ENCODE measurements at places on chromosomes 7 and 10.

- no peak for DNase-seq
Observed at GRCh38 chr10:22349755-22350154, 4.5 kb downstream of the SPAG6 start.

GRCh38 chr7:36535866-36536664 lies 146.4 kb downstream of the ANLN start:
- DNase-seq, result no peak

- DNase-seq, result no peak
Observed at GRCh38 chr7:64934478-64934877, 31.4 kb downstream of the ZNF273 start.

GRCh38 chr10:120600871-120601649 lies 144.0 kb downstream of the PLPP4 start:
- no peak for DNase-seq

DNA sequence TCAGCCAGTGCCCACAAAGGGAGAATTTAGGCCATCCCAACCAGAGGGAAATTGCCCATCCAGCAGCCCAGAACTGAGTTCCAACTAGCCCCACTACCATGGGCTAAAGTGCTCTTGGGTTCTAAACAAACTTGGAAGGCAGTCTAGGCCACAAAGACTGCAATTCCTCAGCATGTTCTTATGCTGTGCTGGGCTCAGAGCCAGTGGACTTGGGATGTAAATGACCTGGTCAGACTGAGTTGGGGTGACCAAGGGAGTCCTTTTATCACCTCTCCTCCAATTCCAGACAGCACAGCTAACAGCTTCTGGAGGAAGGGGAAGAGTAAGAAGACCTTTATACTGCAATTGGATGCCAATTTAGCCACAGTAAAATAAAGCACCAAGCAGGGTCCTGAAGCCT lies 607.2 kb upstream of the KCND2 start:
- DNase-seq, result no peak

DNA sequence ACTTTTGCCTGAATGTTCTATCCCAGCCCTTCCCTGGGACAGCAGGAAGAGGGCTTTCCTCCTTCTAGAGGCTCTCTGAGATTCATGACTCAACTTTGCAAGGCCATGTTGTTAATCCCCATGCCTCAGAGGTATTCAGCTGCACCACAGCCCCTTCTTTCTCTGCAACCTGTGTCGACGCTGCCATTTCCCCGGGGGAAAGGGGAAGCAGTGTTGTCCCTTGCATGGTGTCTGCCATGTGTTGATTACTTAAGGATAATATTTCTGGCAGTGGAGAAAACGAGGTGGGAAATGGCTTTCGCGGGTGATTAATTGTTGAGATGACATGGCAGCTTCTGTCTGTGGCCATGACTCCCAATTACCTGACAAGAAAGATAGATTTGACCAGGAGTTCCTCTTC lies 133.1 kb downstream of the SORCS3 start:
- DNase-seq, result no peak

DNA sequence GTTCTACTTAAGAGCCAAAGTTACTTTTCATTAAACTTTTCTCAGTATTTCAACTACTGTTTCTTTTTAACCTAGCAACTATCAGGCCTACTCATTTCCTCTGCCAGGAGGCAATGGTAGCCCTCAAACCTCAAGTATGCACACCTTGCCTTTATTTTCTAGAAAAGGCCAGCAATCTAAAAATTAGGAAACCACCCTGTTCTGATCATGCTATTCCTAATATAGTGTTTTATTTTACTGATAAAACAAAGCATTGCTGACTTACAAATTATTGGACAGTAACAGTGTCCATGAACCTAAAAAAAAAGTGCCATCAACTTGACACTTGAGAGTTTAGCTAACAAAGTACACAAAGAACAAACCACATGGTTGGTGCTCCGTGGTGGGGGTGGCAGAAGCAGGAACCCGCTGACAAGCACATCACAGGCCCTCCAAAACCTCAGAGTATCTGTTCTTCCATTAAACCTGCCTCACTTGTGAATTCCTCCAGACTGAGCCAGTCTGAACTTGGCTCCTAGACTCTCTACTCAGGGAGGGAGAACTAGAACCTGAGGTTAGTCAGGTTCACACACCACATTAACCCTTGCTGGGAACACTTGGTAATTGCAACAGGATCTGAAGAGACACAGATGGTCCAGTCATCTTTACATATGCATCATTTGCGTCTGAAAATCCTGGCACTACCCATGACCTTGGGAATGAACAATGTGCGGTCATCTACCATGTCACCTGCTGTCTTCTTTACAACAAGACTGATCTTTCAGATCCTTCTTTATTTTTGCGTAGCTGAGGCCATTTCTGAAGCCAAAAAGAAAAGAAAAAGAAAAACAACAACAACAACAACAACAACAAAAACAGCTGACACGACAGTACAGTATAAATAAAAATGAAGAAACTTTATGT lies 31.9 kb downstream of the PIP4K2A start:
- DNase-seq, result peak; percentile 63

GRCh38 chr7:130329681-130330080 lies 14.9 kb upstream of the CPA5 start:
- DNase-seq, result no peak

DNA sequence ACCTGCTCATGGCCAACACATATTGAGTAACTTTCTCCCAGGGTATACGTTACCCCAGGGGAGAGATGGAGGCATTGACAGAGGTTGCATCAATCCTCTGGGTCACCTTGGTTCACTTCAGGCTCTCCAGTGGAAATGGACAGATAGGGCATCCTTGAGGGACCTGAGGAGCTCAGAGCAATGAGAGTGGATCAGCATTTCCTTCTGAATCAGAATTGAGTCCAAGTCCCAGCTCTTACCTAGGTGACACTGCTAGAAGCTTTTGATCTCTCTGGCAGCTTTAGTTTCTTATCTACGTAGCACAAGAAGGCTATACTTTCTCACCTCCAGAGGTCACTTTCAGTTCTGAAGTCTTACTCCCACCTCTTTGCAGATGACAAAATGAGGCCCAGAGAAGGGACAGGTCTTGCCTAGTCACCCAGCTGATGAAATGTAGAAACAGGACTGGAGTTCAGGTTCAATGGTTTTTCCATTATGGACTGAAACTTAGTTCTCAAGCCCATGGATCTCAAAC lies 35.2 kb downstream of the PANK1 start:
- DNase-seq, result no peak

DNA sequence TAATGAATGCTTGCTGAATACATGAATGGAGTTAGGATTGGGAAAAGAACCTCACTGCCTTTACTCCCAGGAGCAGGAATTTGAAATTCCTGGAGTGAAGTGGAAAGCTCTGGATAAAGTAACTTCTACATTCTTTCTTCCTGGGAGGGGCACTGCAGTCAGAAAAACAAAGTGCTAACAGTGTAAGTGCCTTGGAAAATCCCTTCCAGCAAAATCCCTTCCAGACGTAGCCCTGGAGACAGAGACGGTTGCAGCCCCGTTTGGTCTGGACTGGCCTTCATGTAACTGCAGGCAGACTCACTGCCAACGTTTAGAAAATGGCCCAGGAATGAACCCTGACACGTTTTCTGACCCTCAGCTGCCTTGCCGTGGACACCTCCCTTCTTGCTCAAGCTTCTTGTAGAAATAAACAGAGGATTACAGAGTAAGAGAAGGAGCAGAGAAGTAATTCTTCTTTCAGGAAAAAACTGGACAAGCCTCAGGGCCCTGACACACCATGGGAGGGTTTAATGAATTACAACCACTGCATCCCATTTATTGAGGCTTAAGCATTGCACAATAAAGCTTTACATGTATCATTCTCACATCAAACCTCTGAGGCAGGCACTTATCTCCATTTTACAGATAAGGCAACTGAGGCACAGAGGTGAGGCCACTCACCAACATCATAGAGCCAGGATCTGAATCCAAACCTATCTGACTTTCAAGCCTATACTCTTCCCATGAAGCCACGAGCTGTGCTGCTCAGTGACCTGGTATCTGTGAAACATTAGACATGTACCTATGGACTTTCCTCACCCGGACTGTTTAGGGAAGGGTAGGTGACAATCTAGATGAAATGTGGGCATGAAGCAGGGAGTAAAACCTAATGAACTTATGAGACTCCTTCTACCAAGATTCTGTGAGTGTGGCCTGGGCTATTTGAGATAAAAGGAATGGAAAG lies 7.8 kb downstream of the ITPRIP start:
- DNase-seq, result no peak

- no peak for DNase-seq
Observed at GRCh38 chr10:8400151-8400550, 345.7 kb downstream of the GATA3 start.

- DNase-seq, result peak; percentile 49
Observed at GRCh38 chr7:74587435-74588126, 69.9 kb upstream of the GTF2I start.

DNA sequence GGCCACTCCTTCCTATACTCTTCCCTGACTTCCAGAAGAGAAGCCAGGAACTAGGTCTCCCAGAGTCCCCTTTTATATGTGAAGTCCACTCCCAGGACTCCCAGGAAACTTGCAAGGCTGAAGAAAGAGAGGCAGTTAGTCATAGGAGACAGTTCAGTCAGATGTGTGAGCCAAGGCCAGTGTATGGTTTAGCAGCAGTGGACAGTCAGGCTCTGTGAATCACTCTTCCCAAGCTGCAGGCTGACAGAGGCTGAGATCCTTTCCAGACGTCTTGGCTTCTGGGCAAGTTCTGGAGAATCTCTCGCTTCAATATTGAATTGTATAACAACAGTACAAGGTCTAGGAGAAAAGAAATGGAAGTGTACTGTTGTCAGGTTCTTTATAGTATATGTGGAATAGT lies 26.9 kb downstream of the BLVRA start:
- no peak for DNase-seq
